ENCODE measurements at places on chromosomes 13 and 19.

- DNase-seq = no peak
Measured at GRCh38 chr13:87982400-87982799, 311.2 kb downstream of the SLITRK5 start.

DNA sequence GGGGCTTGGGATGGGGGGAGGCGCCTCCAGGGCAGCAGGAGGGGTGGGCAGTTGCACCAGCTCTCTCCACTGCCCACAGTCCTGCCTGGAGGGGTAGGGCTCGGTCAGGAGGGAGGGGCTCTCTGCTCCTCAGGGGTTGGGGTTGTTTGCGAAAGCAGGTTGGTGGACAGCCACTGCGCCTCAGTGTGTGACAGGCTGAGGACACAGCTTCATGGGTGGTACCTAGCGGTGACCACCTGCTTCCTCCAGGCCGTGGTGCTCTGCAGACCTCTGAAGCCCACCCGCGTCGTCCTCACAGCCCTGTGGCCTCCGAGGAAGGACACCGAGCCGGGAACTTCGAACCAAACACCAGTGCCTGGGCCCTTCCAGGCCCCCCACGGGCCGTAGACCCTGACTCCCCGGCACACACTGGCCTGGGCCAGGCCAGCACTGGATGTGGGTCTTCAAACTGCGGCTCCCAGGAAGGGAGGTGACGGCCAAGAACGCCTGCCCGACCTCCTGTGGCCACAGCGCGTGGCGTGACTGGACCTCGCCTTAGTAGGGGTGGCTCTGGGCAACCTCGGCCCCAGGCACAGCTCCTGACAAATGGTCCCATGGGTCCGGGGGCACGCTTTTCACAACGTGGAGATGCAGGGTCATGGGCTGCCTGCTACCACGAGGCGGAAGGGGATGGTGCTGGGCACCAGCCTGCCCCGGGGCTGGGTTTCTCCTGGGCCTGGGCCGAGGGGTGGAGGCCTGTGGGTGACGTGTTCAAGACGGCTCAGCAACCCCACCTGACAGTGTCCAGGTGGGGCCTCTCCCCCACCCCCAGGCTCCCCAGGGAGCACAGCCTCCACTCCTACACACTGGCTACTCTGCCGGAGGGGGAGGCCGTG is 173.2 kb downstream of the KDM4B start:
- DNase-seq = no peak

GRCh38 chr19:19050731-19051130 is 13.1 kb upstream of the SLC25A42 start:
- DNase-seq = no peak

DNA sequence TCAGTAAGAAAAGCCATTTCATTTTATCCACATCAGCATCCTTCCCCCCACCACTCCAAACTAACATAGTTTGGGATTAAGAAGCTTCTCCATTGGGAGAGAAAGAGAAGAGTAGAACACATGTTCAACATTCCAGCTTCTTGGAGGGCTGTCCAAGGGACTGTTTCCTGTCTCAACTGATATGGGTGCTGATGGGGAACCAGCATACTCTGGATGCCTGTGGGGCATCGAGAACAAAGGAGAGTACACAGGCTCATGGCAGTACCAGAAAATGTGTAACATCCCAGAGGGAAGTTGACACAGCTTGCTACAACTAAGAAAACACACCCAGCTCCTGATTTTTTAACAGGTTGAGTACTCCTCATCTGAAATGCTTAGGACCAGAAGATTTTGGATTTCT is 24.7 kb downstream of the SUCLA2 start:
- DNase-seq = peak; percentile 26

GRCh38 chr19:46133101-46133627 is 8.7 kb upstream of the IGFL3 start:
- DNase-seq = peak; percentile 98

DNA sequence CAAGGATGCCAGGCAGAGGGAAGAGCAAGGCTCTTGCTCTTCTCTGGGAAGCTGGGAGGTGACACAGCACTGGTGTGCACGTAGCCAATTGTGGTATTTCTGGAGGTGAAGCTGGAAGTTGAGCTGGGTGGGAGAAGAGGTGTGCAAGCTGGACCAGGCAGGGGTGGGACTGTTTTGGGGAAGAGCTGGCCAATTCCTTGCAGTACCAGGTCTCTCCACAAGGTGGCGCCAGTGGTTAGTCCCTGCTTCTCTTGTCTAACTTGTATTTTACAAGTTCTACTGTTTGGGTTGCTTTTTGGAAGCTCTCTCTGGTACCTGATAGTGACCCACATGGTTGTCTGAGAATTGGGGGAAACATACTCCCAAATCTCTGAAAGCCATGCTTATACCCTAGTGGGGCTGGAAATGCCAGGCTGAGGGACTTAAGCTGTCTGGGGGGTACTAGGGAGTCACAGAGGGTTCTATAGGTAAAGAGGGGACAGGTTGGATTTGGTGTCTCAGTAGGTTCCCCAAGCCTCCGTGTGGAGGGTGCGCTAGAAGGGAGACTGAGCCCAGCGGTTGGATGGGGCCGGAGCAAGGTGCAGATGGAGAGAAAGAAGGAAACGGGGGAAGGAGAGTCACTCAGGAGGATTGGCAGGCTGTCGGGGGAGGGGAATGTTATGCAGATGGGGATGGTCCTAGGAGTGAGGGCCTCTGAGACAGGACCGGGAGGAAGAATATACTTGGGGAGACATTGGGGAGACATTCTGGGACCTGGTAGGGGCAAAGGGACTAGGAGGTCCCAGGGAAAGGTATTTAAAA is 3.0 kb downstream of the HPN start:
- peak; percentile 46 for DNase-seq

All from renal cortical epithelial cell (primary cell).